ENCODE measurements at places on chromosomes 7 and 10. TPM values are rescaled to one million over a fixed set of nuclear protein-coding genes. Genes with fewer than 3 reads are reported as not detected.
A peak's percentile ranks its signal among the peaks of the same experiment; 100 is the strongest.

Gene FRMD4A
- total RNA-seq = 87.2 TPM

Gene NRP1
- total RNA-seq = 91.6 TPM

Gene MEOX2
- total RNA-seq = 17.0 TPM

Gene RAB19
- 0.99 TPM for total RNA-seq

DNA sequence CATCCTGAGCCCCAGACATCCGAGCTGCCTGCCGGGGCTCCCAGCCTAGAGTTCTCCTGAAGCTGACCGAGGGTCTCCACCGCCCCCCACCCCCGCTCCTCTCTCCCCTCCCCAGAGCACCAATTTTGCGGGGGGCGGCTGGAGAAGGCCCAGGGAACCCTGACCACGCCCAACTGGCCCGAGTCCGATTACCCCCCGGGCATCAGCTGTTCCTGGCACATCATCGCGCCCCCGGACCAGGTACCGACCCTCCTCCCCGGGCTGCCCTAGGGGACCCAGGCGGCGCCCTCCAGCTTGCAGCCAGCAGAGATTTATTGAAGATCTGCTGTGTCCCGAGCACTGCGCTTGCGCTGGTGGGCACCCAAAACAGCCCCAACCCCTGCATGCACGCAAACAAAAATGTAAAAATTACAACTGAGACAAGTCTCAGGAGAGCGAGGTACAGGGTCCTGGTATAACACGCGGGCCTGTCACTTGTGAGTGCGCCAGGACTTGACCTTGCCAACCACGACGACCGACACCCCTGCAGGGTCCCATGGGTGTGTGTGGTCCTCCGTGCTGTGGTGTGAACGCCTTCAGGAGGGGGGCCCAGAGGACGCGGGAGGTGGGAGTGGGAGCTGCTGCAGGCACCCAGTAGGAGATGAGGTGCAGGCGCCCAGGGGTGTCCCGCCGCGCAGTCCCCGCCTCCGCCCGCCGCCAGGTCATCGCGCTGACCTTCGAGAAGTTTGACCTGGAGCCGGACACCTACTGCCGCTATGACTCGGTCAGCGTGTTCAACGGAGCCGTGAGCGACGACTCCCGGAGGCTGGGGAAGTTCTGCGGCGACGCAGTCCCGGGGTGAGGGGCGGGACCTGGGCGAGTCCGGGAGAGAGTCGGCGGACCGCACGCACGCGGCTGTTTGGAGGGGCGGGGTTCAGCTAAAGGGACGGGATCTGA lies 3.1 kb downstream of the PCOLCE start:
- no peak for DNase-seq

- no peak for DNase-seq
These were observed 135.3 kb downstream of the PTPN20 start for GRCh38 chr10:47046321-47047126.

- DNase-seq = no peak
These were observed 85.9 kb upstream of the PAX2 start for GRCh38 chr10:100659361-100660098.

- peak; percentile 33 for DNase-seq
These were observed 2.5 kb upstream of the MAP3K8 start for GRCh38 chr10:30431435-30431911.

DNA sequence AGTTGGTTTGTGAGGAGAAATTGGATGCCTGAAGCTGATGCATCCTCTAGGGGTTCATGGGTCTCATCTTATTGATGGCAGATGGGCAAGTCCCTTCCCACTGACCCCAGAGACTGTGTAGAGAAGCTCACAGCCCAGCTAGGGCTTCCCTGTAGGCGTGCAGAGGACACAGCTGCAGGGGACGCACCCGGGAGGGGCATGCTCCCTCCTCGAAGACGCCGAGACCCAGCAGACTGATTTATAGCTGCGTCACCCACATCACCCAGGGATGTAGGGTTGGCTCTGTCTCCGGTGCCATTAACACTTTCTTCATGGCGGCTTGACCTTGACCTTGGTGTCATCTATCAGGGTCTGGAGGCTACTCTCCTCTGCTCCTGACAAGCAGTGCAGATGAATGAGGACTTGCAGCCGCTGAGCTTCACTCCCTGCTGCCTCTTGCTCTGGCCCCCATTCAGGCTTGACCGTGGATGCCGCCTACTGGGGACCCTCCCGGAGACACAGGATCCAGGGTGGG lies 549.7 kb downstream of the TCERG1L start:
- DNase-seq = no peak

GRCh38 chr7:33459340-33459751 lies 330.0 kb downstream of the BBS9 start:
- no peak for DNase-seq

GRCh38 chr10:18906636-18907035 lies 142.0 kb upstream of the MALRD1 start:
- no peak for DNase-seq

GRCh38 chr7:1898628-1899185 lies 228.6 kb downstream of the ELFN1 start:
- no peak for DNase-seq

DNA sequence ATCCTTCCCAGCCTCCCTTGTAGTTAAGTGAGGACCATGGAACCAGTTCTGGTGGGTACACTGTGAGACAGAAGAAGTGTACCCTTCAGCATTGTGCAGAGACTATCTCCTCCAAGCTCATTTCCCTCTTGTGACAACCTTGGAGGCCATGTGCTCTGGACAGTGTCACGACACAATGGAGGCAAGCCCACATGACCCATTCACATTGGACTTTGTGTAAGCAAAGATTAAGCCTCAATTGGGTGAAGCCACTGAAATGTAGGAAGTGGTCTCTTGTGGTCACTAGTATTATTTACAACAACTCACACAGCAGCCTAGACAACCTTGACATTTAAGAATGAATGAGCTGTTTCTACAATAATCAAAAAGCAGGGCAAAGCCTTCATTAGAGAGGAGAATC lies 124.2 kb downstream of the INHBA start:
- DNase-seq = no peak

- no peak for DNase-seq
These were observed 1.6 kb upstream of the SAMD9 start for GRCh38 chr7:93119191-93119905.

GRCh38 chr10:132662186-132662920 lies 123.6 kb downstream of the NKX6-2 start:
- DNase-seq = no peak

GRCh38 chr7:157195868-157196267 lies 57.1 kb downstream of the UBE3C start:
- no peak for DNase-seq

GRCh38 chr7:132387596-132387995 lies 188.7 kb downstream of the PLXNA4 start:
- DNase-seq = no peak

DNA sequence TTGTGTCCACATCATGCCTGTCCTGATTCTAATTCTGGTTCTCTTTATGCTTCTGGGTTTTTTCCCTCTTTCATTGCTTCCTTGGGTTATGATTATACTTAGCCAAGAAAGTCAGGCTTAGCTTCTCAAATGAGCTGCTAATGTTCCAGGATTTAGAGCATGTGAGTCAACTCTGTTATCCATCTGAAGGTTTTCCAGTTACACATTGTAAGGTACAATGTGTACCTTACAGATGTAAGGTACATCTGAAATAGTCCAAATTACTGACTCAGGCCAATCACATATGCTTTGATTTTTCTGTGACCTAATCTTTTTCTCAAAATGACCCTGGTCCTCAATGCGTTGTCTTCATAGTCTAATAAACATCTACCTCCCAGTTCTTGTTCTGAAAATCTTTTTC lies 13.3 kb upstream of the MIOS start:
- DNase-seq = no peak
